ENCODE measurements at places on chromosomes 11 and 22. TPM values are rescaled to one million over a fixed set of nuclear protein-coding genes. Genes with fewer than 3 reads are reported as not detected.

TRPM5 gene
- not detected for total RNA-seq

PRG3 gene
- total RNA-seq = not detected

CD3G gene
- total RNA-seq = 0.12 TPM

IL10RA gene
- 0.50 TPM for total RNA-seq

NXPE1 gene
- total RNA-seq = not detected

SCUBE1 gene
- total RNA-seq = not detected

STK33 gene
- total RNA-seq = 4.7 TPM

OR5J2 gene
- total RNA-seq = not detected

NUDT8 gene
- 7.5 TPM for total RNA-seq

DEFB131B gene
- not detected for total RNA-seq

APOBEC3A gene
- not detected for total RNA-seq

KRTAP5-1 gene
- total RNA-seq = not detected

PTPRJ gene
- 8.6 TPM for total RNA-seq

FUT4 gene
- total RNA-seq = 5.5 TPM

IFTAP gene
- total RNA-seq = 32.9 TPM

PVALB gene
- total RNA-seq = not detected

DERL3 gene
- 0.44 TPM for total RNA-seq

UCP3 gene
- 0.11 TPM for total RNA-seq

KCNJ4 gene
- not detected for total RNA-seq

TNRC6B gene
- 20.2 TPM for total RNA-seq

Data from uterine smooth muscle cell (primary cell).